ENCODE measurements at places on chromosomes 2 and 18.
A peak's percentile ranks its signal among the peaks of the same experiment; 100 is the strongest.

- DNase-seq = no peak
These were observed 79.2 kb upstream of the PAPOLG start for GRCh38 chr2:60676706-60677330.

DNA sequence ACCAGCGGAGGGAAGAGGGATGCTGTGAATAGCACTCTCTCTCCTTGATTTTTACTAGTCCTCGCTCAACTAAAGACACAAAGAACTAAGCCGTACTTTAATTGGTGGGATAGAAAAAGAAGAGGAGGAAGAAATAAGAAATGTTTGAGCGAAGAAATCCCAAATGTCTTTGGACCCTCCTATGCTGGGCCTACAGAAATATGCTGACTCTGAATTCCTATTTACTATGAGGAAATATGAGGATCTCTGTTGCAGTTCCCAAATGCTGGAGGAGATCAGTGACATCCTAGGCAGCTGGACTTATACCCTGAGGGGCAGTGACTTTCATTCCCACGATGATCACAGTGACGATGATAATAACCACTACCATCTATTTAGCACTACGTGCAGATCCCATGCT is 16.6 kb upstream of the PIEZO2 start:
- no peak for DNase-seq

GRCh38 chr2:7639476-7639875 is 722.3 kb downstream of the RNF144A start:
- no peak for DNase-seq

DNA sequence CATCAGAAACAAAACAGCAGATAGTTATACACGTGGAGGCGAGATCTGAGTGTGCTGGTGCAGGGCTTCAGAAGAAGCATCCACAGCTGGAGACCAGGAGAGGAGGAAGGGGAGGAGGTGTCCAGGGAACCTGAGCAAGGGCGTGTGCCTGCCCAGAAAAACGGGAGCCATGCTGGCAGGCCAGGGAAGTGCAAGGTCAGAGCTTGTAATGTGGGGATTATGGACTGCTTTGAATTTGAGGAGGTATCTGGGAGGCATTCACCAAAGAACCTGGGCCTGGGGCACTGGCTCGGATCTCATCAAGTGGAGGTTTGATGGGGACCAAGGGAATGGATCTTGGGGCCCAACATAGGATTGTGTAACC is 12.6 kb downstream of the PSD4 start:
- no peak for DNase-seq

DNA sequence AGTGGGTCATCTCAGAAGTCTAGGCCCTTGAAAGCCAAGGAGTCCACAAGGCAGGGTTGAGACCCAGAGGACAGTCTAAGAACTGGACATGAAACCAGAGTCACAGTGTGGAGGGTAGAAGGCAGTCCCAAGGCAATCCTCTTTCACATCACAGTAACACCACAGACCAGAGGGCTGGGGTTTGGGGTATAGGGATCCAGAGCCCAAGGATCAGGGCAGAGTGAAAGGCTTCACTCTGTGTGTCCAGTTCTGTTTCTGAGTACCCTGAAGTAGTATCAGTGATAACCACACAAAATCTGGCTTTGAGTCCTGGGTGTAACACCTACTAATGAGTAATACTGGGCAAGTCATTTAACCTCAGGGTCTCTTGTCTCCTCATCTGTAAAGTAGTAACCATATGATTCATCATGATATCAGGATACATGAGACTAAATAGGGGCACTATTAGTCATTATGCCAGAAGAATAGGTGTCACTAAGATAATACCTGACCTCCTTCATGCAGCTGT is 91.0 kb downstream of the ICA1L start:
- no peak for DNase-seq

GRCh38 chr2:26770986-26771586 is 7.0 kb downstream of the SLC35F6 start:
- peak; percentile 51 for DNase-seq

- DNase-seq = no peak
These were observed 169.4 kb upstream of the CAVIN2 start for GRCh38 chr2:192016265-192016664.

GRCh38 chr2:183242937-183243336 is 118.7 kb downstream of the NUP35 start:
- peak; percentile 81 for DNase-seq

DNA sequence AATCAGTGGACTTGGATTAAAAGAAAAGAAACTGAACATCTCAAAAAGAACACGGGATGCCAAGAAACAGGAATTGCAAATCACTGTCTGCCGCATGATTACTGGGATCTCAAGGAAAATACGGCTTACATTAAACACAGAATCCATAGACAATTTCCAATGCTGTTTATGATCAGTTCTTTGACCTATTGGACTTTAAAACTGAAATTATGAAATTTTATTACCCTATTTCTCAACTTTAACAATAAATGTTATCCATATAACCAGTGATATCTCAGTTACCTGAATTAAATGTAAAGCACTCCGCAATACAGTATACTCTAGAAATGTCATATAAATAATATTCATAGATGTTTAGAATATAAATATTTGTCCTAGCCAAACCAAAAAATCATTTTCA is 1556.9 kb upstream of the NXPH2 start:
- no peak for DNase-seq

DNA sequence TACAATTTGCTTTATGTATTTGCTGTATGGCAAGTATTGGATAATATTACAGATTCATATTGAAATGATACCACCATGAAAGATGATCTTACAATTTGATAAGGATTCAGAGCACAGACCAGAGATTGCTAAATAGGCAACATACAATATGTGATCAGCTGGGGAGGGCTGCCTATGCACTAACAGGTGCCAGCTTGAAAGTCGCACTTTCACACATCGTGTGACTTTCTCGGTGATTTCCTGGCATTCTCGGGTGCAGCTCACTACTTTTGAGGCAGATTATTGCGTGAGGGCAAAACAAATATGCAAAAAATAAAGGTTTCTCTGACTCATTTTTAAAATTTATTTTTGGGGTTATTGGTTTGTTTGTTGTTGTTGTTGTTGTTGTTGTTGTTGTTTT is 36.0 kb downstream of the RBMS1 start:
- DNase-seq = no peak

DNA sequence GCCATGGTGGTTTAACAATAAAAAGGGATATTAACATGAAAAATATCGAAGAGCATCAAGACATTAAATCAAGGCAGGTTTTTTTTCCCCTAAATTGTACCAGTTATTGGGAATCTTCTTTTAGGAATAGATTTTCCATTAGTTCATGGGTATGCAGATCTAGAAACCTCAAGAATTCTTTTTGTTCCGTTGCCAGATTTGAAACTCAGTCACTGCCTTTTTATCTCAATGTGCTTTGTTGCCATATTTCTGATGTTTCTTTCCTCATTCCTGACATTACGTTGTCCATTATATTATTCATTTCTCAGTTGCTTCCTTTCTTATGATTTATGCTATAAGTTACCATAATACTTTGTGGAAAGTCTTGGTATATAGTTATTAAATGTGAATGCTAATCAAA is 162.2 kb downstream of the CD226 start:
- no peak for DNase-seq

GRCh38 chr2:195447323-195447975 is 209.6 kb upstream of the SLC39A10 start:
- DNase-seq = no peak

GRCh38 chr2:24334245-24334633 is 26.1 kb downstream of the ITSN2 start:
- no peak for DNase-seq

- DNase-seq = no peak
These were observed 14.0 kb downstream of the PXDN start for GRCh38 chr2:1730015-1730927.

- DNase-seq = no peak
These were observed 28.6 kb downstream of the RBMS1 start for GRCh38 chr2:160465002-160465401.

GRCh38 chr2:158740621-158741020 is 54.5 kb upstream of the DAPL1 start:
- DNase-seq = no peak

GRCh38 chr18:24754583-24755253 is 294.3 kb downstream of the HRH4 start:
- DNase-seq = no peak

DNA sequence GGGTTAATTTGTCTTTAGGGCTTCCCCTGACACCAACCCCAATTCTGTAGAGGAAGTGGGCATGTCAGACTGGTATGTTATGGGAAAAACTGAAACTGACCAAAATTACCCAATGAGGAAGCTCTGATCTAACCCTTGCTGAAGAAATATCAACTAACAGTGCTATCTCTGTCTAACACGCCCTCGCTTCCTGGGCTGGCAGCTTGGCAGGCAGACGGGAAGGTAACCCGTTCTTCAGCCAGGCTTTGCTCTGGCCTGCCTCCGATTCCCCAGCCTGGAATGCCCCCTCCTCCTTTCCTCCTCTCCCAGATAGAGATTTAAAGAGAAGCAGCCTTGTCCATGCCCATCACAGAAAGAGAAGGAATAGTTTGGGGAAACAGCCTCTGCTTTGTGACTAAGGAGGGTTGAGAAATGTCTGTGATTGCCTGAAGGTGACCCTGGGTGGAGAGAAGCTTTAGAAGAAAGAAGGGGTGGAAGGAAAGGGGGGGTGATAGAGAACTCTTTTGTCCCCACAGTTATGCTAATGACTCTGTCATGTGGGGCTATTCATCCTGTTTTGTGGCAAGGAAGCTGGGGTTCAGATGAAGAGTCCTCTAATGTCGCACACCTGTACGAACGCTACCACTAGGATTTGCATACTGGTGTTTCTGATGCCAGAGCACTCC is 15.4 kb downstream of the HK2 start:
- DNase-seq = no peak

DNA sequence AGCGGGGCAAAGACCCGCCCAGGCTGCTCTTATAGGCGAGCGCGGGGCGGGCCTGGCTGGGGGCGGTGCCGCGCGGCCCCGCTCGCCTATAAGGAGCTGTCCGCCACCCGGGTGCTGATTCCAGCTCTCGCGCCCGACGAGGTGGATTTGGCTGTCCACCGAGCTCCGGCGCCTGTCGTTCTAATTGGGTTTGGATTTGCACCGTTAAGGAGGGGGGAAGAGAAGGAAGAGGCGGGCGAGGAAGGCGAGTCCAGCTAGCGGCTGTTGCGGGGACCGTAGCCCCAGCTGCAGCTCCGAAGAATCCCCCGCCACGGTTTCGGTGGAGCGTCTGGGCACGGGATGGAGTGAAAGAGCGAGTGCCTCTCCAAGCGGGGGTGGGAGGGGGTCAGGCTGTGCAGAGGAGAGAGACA is at the start of gene CNTNAP5:
Gene CNTNAP5, plus strand, starts transcription at position 117 of the 410 bp plus-strand sequence. CDS start 364 bp downstream, outside the sequence.
- DNase-seq = peak; percentile 64

GRCh38 chr18:61201511-61201910 is 131.7 kb upstream of the CDH20 start:
- no peak for DNase-seq

DNA sequence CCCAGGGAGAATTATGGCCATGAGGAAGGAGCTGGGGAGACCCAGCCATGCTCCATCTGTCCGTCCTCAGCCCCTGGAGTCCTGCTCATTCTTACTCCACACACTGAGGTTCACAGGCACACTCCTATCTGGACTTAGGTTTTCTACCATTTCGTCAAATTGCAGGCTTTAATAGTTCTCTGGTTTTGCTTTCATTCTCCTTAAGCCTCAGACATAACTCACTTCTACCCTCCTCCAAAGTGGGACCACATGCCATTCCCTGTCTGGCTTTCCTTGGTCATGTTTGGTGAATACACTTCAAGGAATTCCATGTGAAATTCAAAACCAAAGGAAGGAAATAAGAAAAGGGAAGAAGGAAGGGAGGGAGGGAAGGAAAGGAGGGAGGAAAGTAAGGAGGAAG is 115.7 kb downstream of the CMPK2 start:
- no peak for DNase-seq

GRCh38 chr2:29733965-29734364 is 187.4 kb downstream of the ALK start:
- DNase-seq = no peak

- DNase-seq = no peak
These were observed 180.6 kb downstream of the MREG start for GRCh38 chr2:215832791-215833190.

DNA sequence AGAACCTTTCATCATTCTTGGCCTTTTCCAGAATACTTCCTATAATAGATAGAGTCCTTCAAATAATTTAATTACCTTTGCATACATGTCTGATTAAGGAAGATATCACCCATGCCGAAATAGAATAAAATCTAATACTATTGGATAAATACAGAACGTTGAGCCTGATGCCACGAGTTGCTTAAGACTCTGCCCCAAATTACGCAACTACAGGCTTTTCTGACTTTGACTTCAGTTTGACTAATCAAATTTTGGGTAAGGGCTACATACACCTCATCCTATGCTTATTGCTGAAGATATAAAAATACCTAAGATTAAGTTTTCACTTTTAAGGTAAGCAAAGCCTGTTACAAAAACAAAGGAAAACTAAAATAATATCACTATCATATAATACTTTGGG is 1065.1 kb upstream of the NRXN1 start:
- no peak for DNase-seq

- DNase-seq = no peak
These were observed 2.8 kb upstream of the RMP24 start for GRCh38 chr18:35969676-35970075.

DNA sequence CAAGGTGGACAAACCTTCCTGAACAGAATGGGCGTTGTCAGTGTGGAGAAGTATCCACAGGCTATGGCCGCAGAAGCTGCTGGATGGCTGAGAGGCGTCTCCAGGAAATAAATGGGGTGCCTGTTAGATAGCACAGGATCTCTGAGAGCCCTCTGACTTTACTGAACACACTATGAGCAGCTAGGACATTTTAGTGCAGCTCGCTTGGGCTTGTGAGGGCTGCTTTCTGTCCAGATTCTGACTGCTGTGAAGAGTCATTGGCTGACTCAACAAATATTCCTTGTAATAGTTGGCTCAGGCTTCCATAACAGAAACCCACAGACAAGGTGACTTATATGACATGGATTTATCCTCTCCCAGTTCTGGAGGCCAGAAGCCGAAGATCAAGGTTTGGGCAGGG is 100.2 kb upstream of the SNTG2 start:
- DNase-seq = no peak

DNA sequence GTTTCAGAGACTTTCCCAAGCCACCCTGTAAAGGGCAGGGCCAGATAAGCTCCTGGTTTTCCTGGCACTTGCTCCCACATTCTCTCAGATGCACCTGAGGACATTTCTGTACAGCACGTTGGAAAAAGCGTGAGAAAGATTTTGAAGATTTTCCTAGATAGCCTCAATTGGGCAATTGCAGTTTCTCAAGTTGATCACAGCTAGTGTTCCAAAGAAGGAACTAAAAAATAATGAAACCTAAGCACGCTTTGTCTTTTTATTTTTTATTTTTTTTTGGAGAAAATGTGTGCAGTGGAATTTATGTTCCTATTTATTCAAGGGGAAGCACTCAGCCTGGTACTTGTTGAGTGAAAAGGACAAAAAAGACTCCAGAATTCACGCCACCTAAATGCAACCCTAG is 429.1 kb downstream of the RNF144A start:
- DNase-seq = no peak
